ENCODE measurements at places on chromosomes 7 and 10.

- DNase-seq = peak; percentile 56
These were observed 830 bp downstream of the MET start for GRCh38 chr7:116672596-116673456.

DNA sequence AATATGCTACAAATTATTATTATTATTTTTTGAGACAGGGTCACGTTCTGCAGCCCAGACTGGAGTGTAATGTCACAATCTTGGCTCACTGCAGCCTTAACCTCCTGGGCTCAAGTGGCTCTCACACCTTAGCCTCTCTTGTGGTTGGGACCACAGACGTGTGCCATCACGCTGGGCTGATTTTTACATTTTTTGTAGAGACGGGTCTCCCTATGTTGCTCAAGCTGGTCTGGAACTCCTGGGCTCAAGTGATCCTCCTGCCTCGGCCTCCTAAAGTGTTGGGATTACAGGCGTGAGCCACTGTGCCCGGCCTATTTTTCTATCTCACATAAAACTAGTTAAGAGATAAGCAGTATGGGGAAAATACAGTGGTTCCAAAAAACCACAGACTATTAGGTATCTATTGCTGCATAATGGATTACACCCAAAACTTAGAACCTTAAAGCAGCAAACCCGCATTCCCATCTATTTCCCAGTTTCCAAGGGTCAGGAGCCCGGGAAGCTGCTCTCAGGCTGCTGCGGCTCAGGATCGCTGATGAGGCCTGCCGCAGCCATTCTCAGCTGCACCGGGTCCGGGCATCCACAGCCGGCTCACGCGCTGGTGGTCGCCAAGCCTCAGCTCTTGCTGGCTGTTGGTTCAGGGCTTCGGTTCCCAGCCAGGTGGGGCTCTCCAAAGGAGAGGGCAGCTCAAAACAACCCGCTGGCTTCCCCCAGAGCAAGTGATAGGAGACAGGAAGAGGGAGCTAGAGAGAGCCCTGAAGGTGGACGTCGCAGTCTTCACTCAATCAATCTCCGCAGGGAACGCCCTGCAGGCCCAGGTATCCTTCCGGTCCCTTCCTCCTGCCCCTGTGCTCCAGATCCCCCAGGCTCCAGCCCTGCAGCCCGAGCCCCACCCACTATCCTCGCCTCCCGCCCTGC lies 128.2 kb downstream of the UBE2H start:
- DNase-seq = no peak

GRCh38 chr7:96219378-96220130 lies 102.3 kb downstream of the SLC25A13 start:
- DNase-seq = peak; percentile 72

GRCh38 chr10:42951486-42952251 lies 125.2 kb upstream of the RET start:
- no peak for DNase-seq

- no peak for DNase-seq
These were observed 108.0 kb upstream of the HABP2 start for GRCh38 chr10:113444766-113445365.

GRCh38 chr7:2011266-2012043 lies 221.3 kb downstream of the MAD1L1 start:
- DNase-seq = no peak

GRCh38 chr7:83005410-83005809 lies 157.3 kb downstream of the PCLO start:
- DNase-seq = no peak

DNA sequence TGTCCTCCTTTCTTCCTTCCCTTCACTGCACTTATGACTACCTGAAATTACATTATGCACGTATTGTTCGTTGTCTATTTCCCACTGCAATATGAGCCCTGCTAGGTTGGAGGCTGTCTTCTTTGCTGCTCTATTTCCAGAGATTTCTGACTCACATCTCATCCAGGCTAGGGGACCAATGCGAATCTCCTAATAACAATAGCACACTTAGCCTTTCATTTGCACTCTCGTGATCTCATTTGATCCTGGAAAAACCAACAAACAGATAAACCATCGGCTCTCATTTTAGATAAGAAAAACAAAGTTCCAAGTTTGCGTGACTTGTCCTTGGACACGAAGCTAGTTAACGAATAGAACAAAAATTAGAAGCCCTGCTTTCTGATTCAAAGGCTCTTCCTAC lies 1.4 kb downstream of the ZNF438 start:
- DNase-seq = peak; percentile 39

DNA sequence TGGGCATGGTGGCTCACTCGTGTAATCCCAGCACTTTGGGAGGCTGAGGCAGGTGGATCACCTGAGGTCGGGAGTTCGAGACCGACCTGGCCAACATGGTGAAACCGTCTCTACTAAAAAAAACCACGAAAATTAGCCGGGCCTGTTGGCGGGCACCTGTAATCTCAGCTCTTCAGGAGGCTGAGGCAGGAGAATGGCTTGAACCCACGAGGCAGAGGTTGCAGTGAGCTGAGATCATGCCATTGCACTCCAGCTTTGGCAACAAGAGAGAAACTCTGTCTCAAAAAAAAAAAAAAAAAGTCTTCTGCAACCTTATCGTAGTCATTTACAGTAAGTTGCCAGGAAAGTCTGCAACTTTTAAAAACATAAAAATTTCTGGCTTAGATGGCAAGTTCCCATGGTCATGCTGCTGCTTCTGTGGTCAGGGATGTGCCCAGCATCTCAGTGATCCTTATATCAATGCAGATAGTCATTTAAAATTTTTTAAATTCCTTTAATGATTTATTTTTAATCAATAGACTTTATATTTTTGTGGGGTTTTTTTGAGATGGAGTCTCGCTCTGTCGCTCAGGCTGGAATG lies 15.6 kb downstream of the SUFU start:
- DNase-seq = no peak

DNA sequence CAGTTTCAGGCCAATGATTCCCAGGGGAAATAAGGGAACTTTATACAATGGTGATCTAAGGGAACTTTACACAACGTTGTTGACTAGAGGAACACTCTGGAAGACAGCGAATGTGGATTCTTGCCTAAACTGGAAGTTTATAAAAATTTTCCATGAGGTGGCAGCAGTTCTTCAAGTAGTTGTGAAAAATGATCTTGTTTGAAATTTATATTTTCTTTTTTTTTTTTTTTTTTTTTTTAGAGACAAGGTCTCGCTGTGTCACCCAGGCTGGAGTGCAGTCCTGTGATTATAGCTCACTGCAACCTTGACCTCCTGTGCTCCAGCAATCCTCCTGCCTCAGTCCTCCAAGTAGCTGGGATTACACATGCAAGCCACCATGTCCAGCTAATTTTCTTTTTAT lies 32.1 kb upstream of the GTF2I start:
- peak; percentile 34 for DNase-seq

GRCh38 chr10:47381103-47381395 lies 3.0 kb downstream of the ZNF488 start:
- DNase-seq = no peak

DNA sequence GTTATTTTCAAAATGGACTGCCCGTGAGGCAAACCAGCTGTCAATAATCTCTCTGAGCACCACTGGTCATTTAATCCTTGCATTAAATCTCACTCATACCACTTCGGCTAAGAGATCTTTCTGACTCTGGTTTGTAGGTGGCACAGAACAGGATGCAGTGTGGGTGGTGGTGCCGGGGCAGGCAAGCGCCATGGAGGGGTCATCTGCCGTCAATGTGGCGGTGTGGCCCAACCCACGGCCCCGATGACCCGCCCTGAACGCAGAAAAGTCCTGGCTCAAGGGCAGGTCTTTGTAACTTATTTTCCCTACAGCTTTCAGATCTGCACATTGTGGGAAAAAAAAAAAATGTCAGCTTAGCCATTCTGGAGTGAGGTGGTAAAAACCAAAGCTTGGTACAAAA lies 73.2 kb upstream of the MGMT start:
- DNase-seq = no peak

DNA sequence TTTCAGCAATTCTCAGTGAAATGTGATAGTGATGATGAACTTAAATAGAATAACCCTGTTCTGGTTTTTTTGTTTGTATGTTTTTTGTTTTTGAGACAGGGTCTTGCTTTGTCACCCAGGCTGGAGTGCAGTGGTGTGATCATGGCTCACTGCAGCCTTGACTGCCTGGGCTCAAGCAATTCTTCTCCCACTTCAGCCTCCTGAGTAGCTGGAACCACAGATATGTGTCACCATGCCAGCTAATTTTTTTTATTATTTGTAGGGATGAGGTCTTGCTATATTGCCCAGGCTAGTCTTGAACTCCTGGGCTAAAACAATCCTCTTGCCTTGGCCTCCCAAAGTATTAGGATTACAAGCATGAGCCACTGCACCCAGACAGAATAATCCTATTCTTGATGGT lies 14.3 kb upstream of the COL17A1 start:
- DNase-seq = peak; percentile 25

DNA sequence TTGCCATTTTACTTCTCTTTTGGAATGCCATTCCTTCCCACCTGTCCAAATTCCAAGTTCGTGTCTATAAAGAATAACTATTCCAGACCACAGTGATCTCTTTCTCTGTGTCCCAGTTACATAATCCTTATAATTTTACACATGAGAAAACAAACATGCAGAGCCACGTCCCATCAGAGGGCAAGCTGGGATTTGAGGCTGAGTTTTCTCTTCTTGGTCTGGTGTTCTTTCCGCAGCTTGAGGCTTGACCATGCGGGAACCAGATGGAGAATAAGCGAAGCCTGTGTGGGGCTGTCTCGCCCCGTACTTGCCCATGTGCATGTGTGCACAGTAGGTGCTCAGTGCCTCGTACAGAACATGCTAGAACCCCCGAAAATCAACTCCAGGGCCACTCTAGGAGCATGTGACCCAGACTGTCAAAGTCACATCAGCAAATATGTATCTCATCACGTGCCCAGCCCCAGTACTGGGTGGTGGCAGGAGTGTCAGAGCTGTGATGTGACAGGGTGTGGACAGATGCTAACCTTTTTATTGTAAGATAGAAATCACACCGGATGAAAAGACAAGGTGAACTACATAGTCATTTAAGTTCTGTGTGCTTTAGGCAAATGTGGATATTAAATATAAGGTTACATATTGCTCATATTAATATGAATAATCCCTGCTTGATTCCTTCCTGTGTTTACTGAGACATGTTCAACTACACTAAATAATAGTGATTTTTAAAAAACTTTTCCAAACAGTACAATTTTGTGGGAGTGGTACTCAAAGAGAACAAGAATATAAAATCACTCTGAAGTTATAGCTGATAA lies 3.2 kb downstream of the INSIG1 start:
- no peak for DNase-seq

DNA sequence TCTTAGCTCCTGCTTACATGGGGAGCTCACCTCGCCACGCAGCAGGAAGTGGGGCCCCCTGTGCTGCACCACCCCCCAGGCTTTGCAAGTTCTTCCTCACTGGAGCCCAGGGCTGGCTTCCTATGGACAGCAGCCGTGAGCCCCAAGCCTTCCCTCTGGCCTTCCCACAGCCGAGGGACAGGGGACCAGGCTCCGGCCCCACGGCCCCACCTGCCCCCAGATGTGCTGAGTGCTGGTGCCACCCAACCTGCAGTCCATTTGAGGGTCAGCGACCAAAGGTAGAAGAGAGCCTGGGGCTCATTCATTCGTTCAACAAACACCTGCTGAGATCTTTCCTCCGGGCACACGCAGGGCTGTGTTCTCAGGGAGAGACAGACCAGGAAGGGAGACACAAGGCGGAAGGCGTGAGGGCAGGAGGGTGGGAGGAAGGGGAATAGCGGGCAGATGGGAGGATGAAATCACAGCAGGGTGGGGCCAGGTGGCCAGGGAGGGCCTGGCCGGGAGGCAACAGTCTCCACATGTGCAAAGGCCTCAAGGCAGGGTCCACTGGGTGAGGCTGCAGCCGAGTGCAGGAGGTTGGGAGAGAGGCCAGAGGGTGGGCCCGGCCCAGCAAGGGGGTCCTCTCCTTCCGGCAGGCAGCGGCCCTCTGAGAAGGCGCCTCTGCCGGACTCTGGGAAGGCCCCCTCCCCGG lies 100.1 kb downstream of the FOXL3 start:
- no peak for DNase-seq

DNA sequence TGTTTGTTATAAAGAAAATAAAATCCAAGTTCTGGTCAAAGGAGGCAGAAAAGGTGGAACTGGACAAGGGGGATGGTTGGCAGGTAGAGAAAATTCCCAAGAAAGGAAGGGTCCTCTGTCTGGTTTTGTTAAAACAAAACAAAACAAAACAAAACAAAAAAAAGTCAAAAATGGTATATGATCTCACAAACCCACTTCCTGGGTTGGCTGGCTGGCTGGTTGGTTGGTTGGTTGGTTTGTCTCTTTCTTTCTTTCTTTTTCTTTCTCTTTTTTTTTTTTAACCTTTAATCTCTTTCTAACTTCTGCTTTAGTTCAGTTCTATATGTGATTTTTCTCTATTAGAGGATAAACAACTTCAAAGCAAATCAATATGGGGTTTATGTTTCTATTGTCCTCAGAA lies 41.1 kb upstream of the CPN1 start:
- no peak for DNase-seq

DNA sequence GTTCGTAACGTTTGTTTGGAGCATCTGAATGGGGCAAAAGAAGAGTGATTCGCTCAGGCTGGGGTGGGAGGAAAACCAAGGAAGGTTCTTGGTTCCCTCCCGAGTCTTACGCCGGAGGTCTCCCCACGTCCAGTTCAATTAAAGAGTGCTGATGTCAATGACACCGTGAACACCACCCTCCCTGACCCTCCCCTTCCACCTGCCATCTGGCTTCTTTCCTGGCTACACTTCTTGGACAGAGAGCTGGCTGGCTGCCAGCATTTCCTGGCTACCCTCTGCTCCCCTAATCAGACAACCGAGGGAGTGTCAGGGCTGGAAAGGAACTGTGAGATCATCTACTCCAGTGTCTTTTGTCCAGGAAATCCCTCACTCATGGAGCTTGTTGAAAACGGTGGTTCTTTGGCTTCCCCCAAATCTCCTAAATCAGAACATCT lies 24.1 kb upstream of the FFAR4 start:
- DNase-seq = no peak

- DNase-seq = peak; percentile 96
These were observed 170.2 kb upstream of the KLF14 start for GRCh38 chr7:130904031-130904757.

DNA sequence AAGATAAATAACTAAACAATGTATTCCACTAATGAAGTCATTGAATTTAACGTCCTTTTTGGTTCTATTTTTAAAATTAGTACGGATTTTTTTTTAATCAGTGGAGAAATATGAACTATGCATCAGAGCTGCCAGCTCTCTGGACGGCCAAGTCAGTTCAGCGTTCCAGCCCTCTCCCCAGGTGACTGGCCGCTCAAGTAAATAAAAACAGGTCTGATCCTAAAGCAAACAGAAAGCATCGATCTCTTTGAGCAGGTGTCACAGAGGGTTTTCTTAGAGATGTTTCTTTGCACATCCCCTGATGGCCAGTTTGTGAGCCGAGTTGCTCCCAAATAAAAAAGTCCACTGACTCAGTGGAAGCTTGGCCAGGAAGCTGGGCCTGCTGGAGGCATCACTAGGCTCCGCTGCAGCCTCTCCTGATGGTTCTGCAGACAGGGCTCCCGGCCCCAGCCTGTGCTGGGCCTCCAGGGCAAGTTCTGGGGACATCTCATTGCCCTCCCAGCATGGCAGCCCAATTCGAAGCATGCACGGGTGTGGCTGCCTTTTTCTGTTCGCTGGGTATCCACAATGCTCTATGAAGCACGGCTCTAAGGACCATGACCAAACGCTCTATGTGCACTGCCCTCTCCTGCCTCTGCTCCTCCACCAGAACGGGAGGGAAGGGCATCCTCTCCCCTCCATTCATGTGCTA lies 74.7 kb upstream of the PPP2R2D start:
- DNase-seq = no peak

GRCh38 chr7:91517201-91517785 lies 253.1 kb downstream of the FZD1 start:
- DNase-seq = peak; percentile 66

GRCh38 chr10:123146894-123147634 lies 872 bp upstream of the HMX2 start:
- DNase-seq = no peak

GRCh38 chr7:78395298-78396036 lies 596.9 kb downstream of the PHTF2 start:
- peak; percentile 10 for DNase-seq
